ENCODE measurements at places on chromosomes 2 and 18.

DNA sequence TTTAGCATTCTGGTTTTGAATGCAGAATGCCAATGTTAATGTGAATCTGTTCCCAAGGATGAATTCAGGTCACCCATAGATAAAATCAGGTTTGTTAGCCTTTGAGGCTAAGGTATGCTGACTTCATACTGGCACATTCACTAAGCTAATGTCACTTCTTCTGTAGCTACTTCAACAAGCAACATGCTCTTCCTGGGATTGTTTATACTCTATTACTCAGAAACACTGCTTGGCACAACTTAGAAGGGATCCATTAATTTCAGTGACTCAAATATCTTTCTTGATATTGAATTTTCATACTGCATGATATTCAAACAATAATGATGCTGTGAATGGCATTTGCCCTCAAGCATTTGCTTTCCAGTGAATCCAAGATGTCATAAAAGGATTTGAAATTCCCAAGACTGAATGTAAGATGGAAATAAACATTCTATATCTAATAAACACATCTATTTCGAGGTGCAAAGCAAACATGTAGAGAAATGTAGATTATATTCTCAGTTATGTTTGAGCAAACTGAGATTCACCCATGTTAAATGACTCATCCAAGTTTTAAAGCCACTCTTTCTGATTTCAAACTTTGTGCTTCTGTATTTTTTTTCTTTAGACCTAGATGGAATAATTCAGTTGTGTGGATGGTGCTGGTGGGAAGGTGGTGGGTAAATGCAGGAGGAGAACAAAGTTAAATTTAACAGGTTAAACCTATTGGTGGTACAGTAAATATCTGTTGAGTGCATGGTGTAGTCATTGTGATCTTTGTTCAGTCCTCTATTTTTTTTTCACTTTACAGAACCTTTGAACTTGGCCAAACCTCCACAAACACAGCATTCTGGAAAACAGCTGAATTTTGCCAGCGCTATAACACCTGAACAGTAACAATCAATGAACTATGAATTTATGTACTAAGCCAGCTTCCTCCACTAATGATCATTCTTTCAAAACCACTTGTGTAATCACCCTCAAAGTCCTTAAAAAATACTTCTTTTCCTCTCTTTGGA, 162.1 kb upstream of the XIRP2 start:
- DNase-seq = no peak

DNA sequence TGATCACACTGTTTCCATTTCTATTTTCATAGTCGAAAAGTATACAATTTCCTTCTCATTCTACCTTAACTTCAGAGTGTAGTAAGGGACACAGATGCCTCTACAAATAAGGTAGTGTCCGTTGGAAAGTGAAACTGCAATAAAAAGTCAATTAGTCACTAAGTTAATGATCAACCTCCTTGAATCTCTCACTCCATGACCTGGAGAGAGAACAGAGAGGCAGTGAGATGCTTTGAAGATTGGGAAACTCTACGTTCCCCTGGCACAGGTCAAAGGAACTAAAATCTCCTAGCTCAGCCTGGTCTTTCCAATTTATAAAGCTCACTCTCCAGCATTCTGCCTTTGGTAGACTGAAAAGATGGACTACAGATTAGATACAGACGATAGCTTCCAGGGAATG, 153.8 kb upstream of the ACAA2 start:
- DNase-seq = no peak

DNA sequence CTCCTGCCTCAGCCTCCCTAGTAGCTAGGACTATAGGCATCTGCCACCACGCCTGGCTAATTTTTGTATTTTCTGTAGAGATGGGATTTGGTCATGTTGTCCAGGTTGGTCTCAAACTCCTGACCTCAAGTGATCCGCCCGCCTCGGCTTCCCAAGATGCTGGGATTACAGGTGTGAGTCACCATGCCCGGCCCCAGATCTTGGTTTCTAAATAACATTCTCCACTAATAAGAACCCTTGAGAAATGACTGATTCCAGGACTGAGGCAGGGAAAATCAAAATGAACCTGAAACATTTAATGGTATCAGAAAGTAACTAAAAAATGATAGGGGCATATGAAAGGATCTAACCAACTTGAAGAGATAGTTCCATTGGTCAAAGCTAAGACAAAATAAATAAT, 34.0 kb downstream of the BMPR2 start:
- DNase-seq = no peak

GRCh38 chr2:21317131-21317530, 193.4 kb downstream of the TDRD15 start:
- no peak for DNase-seq

DNA sequence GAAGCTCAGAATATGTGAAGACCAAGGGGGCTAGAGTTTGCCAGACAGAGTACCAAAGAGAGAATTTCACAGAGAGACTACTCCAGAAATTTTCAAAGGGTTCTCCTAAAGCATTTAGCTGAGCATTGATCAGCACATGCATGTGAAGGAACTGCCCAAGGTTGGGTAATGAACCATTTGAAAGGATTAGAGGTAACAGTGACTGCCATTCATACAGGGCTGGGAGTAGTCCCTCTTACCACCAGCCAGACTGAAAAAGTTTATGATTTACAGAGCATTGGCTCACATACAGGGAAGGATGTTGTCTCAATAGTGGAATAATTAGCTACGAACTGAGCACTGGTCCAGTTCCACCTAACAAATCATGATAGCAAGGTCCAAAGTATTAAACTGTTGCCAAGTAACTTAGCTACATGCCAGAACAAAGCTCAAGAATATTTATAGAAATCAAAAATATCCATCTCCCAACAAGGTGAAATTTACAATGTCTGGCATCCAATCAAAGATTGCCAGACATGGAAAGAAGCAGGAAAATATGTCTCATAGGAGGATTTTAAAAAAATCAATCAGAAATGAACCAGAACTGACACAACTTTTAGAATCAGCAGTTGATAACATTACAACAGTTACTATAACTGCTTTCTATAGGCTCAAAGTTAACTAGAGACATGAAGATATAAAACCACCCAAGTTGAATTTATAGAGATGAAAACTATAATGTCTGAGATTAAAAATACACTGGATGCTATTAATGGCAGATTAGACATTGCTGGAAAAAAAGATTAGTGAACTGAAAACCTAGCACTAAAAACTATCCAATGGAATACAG, 25.7 kb upstream of the RNF103 start:
- no peak for DNase-seq

- no peak for DNase-seq
These were observed 501.9 kb upstream of the CHAC2 start for GRCh38 chr2:53265544-53266299.

GRCh38 chr2:4499316-4500030, 796.1 kb downstream of the DCDC2C start:
- DNase-seq = no peak

- no peak for DNase-seq
These were observed 112.7 kb upstream of the PTPRM start for GRCh38 chr18:7454429-7454828.

- no peak for DNase-seq
These were observed 40.2 kb upstream of the WDSUB1 start for GRCh38 chr2:159326569-159327255.

DNA sequence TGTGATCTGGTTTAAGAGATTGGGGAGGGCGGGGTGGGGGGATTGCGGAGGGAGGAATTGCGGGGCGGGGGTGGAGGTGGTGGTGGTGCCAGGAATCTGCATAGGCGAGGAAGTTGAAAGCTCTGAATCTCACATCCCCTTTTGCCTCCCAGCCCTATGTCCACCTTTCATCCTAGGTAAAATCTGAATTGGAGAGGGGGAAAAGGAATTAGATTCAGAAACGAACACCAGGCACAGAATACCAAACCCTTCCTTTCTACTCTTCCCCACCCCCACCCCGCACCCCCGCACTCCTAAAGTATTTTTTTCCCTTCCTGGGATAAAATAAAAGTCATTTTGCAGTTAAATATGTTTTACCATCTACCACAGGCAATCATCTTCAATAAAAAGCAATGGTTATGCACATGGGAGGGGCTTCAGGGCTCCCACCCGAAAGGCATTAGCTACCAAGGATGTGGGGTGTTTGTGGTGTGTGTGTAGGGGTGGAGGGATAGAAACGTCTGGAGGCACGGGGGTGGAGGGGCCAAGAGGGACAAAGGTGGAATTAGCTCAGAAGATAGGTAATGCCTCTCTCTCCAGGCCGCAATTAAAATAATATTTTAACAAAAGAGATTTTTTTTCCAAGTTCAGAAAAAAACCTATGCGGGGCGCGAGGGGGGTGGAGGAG, 1.8 kb downstream of the IGFBP5 start:
- DNase-seq = no peak

DNA sequence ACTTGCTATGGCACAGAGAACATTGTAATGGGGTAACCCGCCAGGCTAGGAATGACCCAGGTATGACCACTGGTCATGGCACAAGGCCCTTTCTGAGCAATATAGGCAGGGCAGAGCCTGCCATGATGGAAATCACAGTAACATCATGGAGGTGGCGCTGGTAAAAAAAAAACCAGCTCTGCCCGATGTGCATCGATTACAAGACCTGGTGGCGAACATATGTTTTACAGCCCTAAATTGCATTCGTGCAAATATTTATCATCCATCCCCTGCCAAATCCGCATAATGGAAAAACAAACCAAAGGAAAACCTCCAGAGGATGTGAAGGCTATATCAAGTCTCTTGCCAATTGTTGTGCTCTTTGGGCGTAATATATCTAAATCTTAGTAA, 60.6 kb downstream of the SEMA4F start:
- no peak for DNase-seq

- no peak for DNase-seq
These were observed 670 bp upstream of the MOCOS start for GRCh38 chr18:36186461-36187192.

DNA sequence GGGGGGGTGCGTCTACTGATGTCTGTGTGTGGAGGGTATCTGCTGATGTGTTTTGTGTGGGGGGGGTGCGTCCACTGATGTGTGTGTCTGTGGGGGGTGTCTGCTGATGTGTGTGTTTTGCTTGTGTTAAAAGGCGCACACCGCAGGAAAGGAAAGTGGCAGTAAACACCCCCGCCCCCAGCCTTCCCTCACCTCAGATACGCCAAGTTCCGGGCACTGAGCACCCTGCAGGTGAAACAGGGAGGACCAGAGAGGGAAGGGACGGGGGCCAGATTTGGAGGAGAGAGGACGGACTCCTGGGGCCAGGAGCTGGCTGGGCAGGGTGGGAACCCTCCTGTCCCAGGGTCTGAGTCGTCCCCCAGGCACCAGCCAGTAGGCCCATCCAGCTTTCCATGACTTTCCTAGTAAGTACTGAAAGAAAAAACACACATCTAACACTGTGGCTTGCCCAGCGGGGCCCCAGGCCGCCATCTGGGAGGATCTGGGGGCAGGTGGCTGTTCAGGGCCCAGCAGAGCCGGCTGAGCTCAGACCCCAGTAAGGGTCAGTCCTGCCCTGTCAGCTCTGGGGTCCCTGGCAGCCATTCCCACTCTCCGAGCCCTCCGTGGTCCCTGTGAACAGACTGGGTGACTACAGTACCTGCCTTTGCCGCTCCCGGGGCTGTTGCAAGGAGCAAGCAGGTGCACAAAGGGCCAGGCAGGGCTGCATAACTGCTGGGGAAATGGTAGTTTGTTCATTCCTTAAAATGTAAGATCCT, 126.9 kb downstream of the NFATC1 start:
- DNase-seq = no peak

DNA sequence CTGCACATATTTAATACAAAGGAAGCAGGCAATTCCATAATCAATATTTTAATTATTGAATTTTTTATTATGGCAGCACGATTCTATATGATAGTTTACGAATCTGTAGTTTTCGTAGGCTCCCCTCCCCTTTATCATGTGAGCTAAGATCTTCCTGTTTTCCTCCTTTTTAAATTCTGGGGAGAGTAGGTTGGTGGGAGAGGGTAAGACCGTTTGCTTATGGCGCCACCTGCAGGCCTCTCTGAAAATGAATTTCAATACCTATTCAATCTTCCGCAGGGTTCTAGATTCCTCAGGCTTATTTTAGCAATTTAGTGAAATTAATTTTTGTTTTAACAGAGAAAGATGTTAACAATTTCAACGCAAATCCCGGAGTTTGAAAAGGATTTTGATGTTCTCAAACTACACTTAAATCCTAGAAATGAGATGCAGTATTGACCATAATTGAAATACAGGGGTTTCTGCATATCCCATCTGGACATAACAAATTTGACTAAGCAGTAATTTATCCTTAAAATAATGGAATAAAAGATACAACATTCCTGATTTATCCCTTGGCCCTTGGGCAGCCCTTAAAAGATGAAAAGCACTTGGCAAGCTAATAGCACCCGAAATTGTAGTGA, 12.8 kb upstream of the GBX2 start:
- DNase-seq = no peak

GRCh38 chr18:5521000-5521399, 22.8 kb downstream of the EPB41L3 start:
- DNase-seq = no peak

DNA sequence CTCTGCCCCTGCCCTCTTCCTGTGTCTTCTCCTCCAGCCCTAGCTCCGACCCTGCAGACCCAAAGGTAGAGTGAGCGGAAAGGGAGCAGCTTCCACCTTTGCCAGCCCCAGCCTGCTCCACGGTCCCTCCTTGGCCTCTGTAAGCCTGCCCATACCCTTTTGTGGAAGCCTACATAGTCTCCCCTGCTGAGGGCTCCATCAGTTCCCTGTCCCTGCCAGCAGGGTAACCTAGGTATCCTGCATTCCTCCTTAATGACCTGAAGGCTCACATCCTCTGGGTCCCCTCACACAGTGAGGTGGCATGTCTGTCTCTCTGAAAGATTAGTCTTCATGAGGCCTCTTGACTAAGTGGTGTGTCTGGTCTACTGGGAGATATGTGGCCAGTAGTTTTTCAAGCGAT, 20.5 kb upstream of the ACKR3 start:
- DNase-seq = no peak

- no peak for DNase-seq
These were observed 845.9 kb upstream of the ID2 start for GRCh38 chr2:7835693-7836680.

DNA sequence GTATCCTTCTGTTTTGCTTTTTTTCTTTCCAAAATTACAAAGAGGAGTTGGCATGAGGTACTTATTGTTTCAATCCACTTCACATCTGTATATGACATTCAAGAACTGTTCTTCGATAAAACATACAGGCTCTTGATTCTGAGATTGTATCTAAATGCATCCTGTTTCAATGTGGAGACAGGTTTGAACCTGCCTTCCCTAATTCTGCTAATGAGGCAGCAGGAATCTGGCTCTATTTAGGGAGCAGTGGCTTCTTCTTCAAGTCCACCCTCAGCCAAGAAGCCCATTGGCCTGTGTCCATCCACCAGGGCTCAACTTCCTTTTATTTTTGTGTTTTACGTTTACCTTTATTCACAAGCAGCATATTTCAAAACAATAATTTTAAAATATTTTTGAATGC, 84.8 kb upstream of the PIK3C3 start:
- DNase-seq = no peak

DNA sequence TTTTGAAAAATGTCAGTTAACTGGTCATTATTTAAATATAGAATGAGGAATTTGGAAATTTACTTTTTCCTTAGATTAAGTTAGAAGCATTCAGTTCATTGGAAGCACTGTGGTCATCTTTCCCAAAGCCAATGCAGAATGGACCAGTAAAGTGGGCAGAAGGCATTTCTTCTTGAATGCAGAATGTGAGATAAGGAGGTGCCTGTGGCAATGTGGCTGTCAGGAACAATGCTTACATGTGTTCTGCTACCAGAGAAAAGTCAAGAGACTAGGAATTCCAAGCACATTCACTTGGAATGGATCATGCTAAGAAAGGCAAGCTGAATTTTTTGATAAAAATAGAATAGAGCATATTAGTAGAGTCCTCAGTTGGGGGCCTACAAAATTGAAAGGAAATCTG, 295.0 kb upstream of the KCNH7 start:
- no peak for DNase-seq

Measured in stimulated activated CD4-positive, alpha-beta T cell treated with anti-CD3 and anti-CD28 coated beads, TNF-alpha, amount 100 ng/mL, for 24 hours (primary cell).